ENCODE measurements at places on chromosomes 5 and 9.
A peak's percentile ranks its signal among the peaks of the same experiment; 100 is the strongest.

- H3K27me3 ChIP-seq, result no peaks in the 10 kb centered on the region
- H3K36me3 ChIP-seq, result no peaks in the 10 kb centered on the region
- H3K4me1 ChIP-seq, result peaks cover 9% of the 10 kb centered on the region
- no peak for DNase-seq
These were observed 67.4 kb downstream of the CTSL start for GRCh38 chr9:87793292-87793691.

GRCh38 chr5:53479590-53480415, 626 bp upstream of the FST start:
- H3K27ac ChIP-seq, result peak overlapping the region; percentile 21
- peaks cover 24% of the 10 kb centered on the region for H3K4me1 ChIP-seq
- no peaks in the 10 kb centered on the region for H3K36me3 ChIP-seq

- H3K27me3 ChIP-seq, result no peaks in the 10 kb centered on the region
- no peak overlapping the region for H3K27ac ChIP-seq
- no peaks in the 10 kb centered on the region for H3K36me3 ChIP-seq
- peaks cover 28% of the 10 kb centered on the region for H3K4me1 ChIP-seq
- no peak overlapping the region for H3K4me3 ChIP-seq
These were observed 14.7 kb upstream of the ADRB2 start for GRCh38 chr5:148811756-148812155.

- H3K36me3 ChIP-seq, result peaks cover 8% of the 10 kb centered on the region
- no peak for DNase-seq
- H3K4me3 ChIP-seq, result no peak overlapping the region
These were observed 306.9 kb downstream of the GLIS3 start for GRCh38 chr9:3992924-3993323.

GRCh38 chr5:3329427-3329826, 266.2 kb upstream of the IRX1 start:
- no peaks in the 10 kb centered on the region for H3K4me1 ChIP-seq
- no peaks in the 10 kb centered on the region for H3K36me3 ChIP-seq
- no peak overlapping the region for H3K4me3 ChIP-seq
- DNase-seq, result no peak

Measured in activated naive CD8-positive, alpha-beta T cell treated with anti-CD3 and anti-CD28 coated beads for 36 hours (primary cell).